ENCODE measurements at places on chromosomes 12 and 14.

- DNase-seq: no peak
Observed at GRCh38 chr12:41437563-41437962, 249.4 kb downstream of the PDZRN4 start.

- DNase-seq: no peak
Observed at GRCh38 chr12:128450810-128451209, 183.8 kb downstream of the TMEM132C start.

- no peak for DNase-seq
Observed at GRCh38 chr12:45651029-45651428, 78.5 kb upstream of the ARID2 start.

DNA sequence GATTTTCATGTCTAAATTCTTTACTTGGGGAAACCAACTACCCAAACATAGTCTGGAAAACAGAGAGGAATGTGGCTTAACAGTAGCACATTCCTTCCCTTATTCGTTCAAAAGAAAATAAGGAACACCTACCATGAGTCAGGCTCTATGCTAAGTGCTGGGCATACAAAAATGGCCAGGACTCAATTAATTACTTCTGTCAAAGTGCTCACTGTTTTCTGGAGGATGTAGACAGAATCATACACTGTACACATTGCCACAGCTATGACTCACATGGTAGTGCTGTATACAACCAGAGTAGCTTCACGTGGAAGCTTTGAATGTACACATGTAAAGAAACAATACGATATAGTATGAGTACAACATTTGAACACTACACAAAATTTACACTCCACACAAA, 50.1 kb downstream of the SLC25A21 start:
- DNase-seq: no peak

GRCh38 chr14:47490353-47490752, 185.1 kb downstream of the MDGA2 start:
- no peak for DNase-seq

DNA sequence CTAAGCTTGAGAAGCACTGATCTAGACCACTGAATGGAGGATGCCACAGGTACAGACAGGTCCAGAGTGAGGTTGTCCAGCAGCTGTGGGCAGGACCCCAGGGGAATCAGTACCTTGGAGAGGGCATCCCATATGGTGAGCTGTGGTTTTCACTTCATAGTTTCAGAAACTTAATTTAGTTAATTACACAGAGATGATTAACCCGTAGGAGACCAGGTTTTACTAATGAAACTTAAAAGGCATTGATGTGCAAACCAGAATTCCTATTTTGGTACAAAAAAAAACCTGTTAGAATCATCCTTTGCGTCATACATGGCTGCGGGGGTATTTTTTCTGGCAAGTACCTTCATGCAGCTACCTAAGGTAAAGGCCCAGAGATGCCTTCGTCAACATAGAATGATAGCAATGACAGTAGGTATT, 159.3 kb downstream of the DACT1 start:
- DNase-seq: peak; percentile 43

Measured in GM12864 (cell line).